Inflammatory macrophage treated with lipopolysaccharide for 4 hours (primary cell): ENCODE measurements at places on chromosomes 13 and 19.

DNA sequence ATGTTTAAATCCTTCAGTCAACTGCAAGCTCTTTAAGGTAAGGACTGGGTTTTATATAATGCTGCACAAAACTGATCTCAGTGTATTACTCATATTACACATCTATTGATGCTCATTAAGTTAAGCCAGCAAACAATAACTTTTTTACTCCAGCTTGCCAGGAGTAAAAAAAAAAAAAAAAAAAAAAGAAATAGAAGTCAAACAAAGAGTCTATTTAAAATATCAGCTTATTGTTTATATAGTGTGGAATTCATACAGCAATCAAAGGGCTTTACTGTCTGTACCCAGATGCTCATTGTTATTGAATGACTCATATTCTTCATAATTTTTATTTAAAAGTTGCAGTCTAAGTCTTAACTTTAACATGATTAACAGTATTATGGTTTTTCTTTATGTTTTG, 21.8 kb upstream of the KBTBD7 start:
- DNase-seq: no peak

- DNase-seq: no peak
Observed at GRCh38 chr13:90352763-90353162, 994.7 kb upstream of the MIR17HG start.

GRCh38 chr13:63636316-63636993, 2220.8 kb upstream of the PCDH20 start:
- DNase-seq: no peak

GRCh38 chr19:10226376-10227025, 4.6 kb downstream of the S1PR2 start:
- no peak for DNase-seq

GRCh38 chr19:51002542-51003311, 1.3 kb upstream of the KLK8 start:
- DNase-seq: peak; percentile 40

- no peak for DNase-seq
Observed at GRCh38 chr19:31546205-31546960, 197.1 kb upstream of the TSHZ3 start.

DNA sequence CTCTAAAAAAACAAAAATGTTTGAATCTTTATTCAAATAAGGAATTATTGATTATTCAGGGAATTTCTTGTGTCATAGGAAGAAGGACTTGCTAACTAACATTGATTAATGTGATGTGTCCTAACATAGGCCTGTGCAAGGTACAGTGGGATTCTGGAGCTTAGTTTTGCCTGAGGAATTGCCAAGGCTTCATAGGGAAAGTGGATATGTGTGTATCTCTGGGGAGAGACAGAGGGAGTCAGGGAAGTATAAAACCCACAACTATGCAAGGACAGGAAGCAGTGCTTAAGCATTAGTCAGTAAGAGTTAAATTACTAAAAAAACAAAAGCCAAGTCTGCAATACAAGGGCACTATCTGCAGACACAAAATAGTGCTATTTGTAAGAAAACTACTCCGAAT, 59.6 kb downstream of the WDFY2 start:
- DNase-seq: peak; percentile 31
